ENCODE measurements at places on chromosomes 1 and 21.

DNA sequence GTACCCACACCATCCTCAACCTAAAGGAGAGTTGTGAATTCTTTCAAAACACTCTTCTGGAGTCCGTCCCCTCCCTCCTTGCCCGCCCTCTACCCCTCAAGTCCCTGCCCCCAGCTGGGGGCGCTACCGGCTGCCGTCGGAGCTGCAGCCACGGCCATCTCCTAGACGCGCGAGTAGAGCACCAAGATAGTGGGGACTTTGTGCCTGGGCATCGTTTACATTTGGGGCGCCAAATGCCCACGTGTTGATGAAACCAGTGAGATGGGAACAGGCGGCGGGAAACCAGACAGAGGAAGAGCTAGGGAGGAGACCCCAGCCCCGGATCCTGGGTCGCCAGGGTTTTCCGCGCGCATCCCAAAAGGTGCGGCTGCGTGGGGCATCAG lies 638 bp upstream of the OLIG2 start:
- DNase-seq: no peak

GRCh38 chr1:85934516-85934915 lies 222.1 kb downstream of the COL24A1 start:
- DNase-seq: no peak

DNA sequence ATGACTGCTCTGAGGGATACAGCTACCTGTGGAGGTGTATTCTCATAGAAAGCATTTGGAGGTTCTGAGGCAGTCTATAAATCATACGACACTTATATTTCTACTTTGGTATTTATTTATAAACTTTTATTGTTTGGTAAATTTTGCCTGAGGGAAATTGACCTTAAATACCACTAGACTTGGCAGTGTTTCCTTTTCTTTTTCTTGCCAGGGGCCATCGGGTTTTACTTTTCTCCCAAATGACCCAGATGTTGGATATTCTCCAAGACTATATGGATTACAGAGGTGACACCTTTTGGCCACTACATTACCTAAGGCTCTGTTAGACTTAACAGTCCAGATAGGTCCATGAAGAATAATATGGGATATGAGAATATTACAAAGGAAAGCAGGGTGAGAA lies 28.2 kb downstream of the CHD1L start:
- no peak for DNase-seq

DNA sequence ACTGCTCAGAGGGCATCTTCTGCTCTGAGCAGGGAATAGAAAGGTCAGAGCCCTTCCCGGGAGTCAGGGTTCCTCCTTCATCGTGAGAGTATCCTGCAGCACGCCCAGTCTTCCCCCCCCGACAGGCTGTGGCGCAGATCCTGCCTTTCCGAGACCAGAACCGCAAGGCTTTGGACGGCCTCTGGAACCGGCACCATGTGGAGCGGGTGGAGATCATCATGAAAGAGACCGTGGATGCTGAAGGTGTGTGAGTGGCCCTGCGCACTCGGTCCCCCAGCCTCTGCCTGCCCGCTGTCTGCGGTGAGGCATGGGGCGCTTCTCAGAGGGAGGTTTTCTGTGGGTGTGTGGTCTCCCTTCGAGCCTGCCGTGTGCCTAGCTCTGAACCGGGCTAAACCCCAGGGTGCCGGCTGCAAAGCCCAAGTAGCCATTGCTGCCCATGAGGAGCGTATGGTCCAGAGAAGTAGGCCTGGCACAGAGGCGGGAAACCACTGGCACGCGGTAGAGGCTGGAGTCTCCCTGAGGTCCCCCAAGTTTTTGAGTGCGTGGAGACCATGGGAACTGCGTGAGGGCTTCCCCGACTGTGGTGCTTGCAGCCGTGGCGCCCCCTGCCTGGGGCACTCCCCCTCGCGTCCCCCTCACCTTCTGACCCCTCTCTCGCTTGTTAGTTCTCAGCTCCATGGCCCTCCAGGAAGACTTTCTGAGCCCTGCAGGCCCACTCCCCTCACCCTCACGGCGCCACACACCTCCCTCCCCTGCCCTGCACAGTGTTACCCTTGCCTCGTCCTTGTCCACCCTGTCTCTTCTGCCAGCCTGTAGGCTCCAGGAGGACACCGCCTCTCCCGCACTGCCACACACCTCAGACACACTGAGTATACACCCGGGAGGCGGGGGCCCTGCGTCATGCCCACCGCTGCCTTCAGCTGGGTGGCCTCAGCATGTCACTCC lies 12.5 kb downstream of the H6PD start:
- DNase-seq: no peak

GRCh38 chr1:168751195-168751650 lies 22.2 kb upstream of the DPT start:
- no peak for DNase-seq

- no peak for DNase-seq
Measured at GRCh38 chr1:19925342-19926070, 2.1 kb upstream of the PLA2G2E start.
